ENCODE measurements at places on chromosomes 16 and 17.

- DNase-seq, result no peak
These were observed 5.2 kb upstream of the FOXJ1 start for GRCh38 chr17:76146053-76146851.

DNA sequence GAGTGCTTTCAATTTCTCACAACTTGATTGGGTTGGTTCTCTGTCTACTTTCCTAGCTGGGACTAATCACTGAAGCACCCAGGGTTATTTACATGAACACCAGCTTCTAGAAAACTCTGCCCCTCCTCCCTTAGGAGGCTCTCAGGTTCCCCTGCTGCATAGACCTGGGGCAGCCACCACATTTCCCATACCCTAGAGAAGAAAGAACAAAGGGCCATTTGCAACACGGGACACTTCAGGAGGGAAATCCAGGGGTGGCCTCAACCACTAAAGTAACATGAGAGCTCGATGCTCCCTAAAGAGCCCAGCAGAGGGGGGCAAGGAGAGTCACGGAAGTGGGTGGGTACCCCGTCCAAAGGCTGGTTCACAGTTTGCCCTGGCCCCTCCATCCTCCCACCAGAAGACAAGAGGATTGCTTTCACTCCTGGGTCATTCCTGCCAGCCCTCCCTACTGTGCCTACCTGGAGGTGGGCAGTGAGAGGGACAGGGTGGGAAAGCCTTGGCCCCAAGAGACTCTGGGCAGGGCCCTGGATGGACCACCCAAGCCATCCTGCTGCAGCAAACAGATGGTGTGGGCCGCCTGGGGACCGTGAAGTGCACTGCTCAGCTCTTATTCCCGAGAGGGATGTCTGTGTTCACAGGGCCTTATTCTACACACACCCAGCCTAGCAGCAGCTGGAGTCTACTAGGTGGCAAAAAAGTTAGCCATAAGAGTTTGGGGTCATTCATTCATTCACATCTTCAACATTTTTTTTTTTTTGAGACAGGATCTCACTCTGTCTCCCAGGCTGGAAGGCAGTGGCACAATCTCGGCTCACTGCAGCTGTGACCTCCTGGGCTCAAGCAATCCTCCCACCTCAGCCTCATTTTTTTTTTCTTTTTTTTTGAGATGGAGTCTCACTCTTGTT, 392.1 kb downstream of the SOX9 start:
- DNase-seq, result no peak

GRCh38 chr17:31394544-31394943, 3.1 kb downstream of the RAB11FIP4 start:
- DNase-seq, result peak; percentile 81

GRCh38 chr17:6551356-6551755, 5.0 kb downstream of the PITPNM3 start:
- no peak for DNase-seq

- no peak for DNase-seq
These were observed 44.1 kb upstream of the MGAT5B start for GRCh38 chr17:76824093-76824492.

GRCh38 chr16:71855937-71856662, 10.3 kb downstream of the ATXN1L start:
- DNase-seq, result no peak

GRCh38 chr17:82788206-82789001, 36.5 kb downstream of the TBCD start:
- no peak for DNase-seq

GRCh38 chr17:78007647-78008046, 49.1 kb downstream of the TNRC6C start:
- no peak for DNase-seq

GRCh38 chr16:54076006-54076504, 210.5 kb downstream of the IRX3 start:
- DNase-seq, result no peak

GRCh38 chr16:87560428-87561199, 41.7 kb upstream of the JPH3 start:
- DNase-seq, result peak; percentile 55

GRCh38 chr17:83110735-83111134, 31.3 kb downstream of the METRNL start:
- DNase-seq, result no peak

DNA sequence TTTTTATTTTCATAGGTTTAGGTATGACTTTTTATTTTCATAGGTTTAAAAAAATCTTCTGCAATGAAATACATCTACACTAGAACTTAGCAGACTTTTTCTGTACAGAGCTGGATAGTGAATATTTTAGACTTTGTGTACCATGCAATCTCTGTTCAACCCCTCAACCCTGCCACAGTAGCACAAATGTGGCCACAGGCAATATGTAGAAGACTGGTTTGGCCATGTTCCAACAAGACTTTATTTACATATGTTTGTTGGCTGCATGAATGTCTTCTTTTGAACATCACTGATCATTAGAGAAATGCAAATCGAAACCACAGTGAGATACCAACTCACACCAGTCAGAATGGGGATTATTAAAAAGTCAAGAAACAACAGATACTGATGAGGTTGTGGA, 229.2 kb downstream of the SHISA9 start:
- DNase-seq, result no peak

DNA sequence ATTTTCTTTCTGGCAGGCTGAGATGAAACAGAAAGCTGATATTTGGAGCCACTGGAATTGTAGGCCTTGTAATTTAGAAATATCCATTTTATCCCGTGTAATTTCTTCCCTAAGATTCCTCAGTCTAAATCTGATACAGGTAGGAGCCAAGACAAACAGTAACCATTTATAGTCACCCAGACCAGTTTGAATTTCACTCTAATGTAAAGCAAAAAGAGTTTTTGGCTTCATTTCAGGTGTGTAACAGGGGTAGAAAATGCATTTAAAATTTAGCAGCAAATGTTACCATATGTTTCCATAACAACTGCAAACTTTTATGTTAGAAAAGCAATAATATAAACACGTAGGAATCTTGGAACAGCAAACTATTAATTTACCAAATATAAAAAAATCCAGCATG, 249.4 kb downstream of the FTO start:
- no peak for DNase-seq

GRCh38 chr16:57225978-57226377, 19.1 kb upstream of the ARL2BP start:
- DNase-seq, result no peak

DNA sequence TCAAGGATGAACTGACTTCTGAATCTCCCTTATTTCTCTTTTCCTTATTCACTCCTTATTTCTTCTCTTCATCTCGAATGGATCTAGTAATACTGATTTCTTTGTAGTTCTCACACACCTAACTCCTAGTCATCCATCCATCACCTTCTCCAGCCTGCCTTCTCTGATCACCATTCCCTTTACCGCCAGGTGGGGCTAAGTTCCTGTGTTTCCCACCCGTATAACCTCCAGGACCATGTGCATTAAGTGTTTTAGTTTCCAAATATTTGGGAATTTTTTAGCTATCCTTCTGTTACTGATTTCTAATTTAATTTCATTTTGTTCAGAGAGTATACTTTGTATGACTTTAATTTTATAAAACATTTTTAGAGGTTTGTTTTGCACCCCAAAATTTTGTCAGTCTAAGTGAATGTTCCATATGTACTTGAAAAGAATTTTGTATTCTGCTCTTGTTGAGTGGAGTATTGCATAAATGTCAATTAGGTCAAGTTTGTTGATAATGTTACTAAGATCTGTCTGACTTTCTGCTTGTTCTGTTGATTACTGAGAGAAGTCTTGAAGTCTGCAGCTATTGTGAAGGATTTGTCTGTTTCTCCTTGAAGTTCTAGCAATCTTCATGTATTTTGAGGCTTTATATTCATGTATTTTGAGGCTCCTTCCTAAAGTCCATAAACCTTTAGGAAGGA, 8.8 kb downstream of the BPTF start:
- DNase-seq, result peak; percentile 34

- DNase-seq, result no peak
These were observed 37.2 kb downstream of the CDK5R1 start for GRCh38 chr17:32523827-32524552.

- peak; percentile 59 for DNase-seq
These were observed at the start of gene ZNF629 for GRCh38 chr16:30786936-30787612. Gene ZNF629 (minus strand): TSS chr16:30787205. CDS start chr16:30784482, 2,723 bp downstream.
